Activated CD8-positive, alpha-beta T cell treated with anti-CD3 and anti-CD28 coated beads for 36 hours (primary cell): ENCODE measurements at places on chromosomes 5 and 9.
A peak's percentile ranks its signal among the peaks of the same experiment; 100 is the strongest.

GRCh38 chr9:75889577-75889976, 896 bp upstream of the PCSK5 start:
- peak; percentile 33 for DNase-seq

DNA sequence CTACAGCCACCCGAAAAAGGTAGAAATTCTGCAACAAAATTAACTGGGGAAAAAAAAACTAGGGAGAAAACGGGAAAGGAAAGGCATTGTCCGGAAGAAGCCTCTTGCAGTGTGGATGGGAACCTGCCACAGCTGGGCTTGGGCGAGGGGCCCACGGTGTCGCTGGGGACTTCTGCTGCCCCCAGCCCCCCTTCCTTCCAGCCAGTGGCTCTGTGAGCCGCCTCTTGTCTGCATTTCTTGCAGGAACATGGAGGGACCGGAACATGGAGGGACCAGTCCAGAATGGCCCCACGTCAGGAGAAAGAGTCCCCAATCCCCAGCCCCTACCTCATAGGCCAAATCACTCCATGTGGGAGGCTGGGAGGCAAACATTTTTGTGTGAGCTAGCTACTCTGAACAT, 36.9 kb upstream of the EXOC3 start:
- no peak for DNase-seq

- DNase-seq: no peak
Observed at GRCh38 chr5:8012131-8012977, 143.4 kb downstream of the MTRR start.

GRCh38 chr5:156219483-156220005, 107.4 kb upstream of the SGCD start:
- DNase-seq: no peak

- DNase-seq: no peak
Observed at GRCh38 chr5:102893942-102894341, 138.8 kb downstream of the PAM start.

DNA sequence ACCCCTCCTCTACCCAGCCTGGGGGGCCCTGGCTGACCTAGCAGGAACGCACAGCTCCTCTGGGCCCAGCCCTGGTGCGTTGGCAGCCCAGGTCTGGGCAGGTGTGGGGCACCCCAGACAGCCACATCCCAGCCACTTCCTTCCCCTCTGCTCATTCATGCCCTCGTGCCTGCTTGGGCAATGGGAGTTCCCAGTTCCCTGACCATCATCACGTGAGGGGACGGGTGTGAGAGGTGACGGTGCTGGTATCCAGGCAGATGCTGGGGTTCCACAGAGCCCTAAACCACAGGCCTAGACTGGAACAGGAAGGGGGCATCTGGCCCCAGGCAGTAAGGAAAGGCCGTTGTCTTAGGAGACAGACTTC, 8.4 kb downstream of the RALGDS start:
- DNase-seq: peak; percentile 41

- DNase-seq: no peak
Observed at GRCh38 chr5:31504529-31504928, 27.4 kb downstream of the DROSHA start.

- DNase-seq: no peak
Observed at GRCh38 chr5:868428-869135, 17.8 kb upstream of the ZDHHC11 start.

- DNase-seq: peak; percentile 5
Observed at GRCh38 chr9:9352877-9353481, 1259.8 kb downstream of the PTPRD start.

DNA sequence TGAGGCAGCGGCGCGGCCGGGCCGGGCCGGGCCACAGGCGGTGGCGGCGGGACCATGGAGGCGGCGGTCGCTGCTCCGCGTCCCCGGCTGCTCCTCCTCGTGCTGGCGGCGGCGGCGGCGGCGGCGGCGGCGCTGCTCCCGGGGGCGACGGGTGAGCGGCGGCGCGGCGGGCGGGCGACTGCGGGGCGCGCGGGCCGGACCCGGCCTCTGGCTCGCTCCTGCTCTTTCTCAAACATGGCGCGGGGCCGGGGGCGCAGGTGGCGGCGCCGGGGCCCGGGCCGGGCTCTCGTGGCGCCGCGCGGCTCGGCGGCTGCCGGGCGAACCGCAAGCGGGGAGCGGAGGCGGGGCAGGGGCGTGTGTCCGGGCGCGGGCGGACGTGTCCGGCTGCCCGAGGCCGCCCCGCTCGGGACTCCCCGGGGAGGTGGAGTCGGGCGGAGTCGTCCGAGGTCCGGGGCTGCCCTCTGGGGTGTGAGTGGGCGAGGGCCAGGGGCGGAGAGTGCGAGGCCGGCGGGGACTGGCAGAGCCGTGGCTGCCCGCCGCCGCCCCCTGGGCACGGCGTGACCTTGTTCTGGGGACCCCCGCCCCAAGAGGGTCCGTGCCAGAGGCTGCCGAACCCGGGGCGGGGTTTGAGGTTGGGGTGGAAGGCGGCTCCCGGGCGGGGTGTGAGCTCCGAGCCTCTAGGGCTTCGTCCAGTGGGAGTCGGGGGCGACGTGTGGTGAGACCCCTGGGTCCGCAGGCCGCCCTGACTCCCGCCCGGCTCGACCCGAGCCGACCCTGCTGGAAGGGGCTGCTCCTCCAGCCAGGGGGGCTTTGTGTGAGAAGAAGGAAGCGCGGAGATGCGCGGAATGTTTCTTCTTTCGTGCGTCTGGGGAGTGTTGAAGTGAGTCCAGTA, 485 bp downstream of the TGFBR1 start:
- peak; percentile 50 for DNase-seq
